ENCODE measurements at places on chromosomes 16 and 17.

GRCh38 chr16:11624205-11624604 is 37.5 kb upstream of the LITAF start:
- DNase-seq, result no peak

DNA sequence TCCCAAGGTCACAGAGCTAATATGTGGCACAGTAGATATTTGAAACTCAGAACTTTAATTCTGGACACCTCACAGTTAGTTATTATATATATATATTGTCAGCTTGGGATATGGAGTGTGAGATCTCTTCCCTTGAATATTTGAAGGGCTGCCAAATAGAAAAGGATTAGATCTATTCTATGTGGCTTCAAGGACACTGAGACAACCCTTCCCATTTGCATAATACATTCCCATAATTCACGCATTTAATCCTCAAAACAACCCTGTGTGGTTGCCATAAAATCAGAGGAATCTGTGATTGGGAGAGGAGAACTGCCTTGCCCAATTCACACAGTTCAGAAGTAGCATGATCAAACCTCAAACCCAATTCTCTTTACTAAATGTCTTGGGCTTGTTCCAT is 365.8 kb upstream of the DYNLRB2 start:
- no peak for DNase-seq

GRCh38 chr17:63702721-63703015 is 2.7 kb upstream of the LIMD2 start:
- DNase-seq, result no peak

GRCh38 chr16:53415504-53415903 is 18.8 kb upstream of the RBL2 start:
- DNase-seq, result no peak

DNA sequence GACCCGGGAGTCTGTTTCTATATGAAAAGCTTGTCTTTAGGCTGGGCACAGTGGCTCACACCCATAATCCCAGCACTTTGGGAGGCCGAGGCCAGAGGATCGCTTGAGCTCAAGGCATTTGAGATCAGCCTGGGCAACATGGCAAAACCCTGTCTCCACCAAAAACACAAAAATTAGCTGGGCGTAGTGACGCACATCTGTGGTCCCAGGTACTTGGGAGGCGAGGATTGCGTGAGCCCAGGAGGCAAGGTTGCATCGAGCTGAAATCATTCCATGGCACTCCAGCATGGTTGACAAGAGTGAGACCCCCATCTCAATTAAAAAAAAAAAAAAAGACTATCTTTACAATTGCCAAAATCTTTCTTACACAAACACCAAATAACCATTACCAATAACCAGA is 22.7 kb upstream of the RFFL start:
- no peak for DNase-seq

GRCh38 chr17:869567-870525 is 87.7 kb downstream of the MRM3 start:
- no peak for DNase-seq

- DNase-seq, result no peak
Observed at GRCh38 chr16:67897231-67897630, 4.2 kb downstream of the PSKH1 start.

DNA sequence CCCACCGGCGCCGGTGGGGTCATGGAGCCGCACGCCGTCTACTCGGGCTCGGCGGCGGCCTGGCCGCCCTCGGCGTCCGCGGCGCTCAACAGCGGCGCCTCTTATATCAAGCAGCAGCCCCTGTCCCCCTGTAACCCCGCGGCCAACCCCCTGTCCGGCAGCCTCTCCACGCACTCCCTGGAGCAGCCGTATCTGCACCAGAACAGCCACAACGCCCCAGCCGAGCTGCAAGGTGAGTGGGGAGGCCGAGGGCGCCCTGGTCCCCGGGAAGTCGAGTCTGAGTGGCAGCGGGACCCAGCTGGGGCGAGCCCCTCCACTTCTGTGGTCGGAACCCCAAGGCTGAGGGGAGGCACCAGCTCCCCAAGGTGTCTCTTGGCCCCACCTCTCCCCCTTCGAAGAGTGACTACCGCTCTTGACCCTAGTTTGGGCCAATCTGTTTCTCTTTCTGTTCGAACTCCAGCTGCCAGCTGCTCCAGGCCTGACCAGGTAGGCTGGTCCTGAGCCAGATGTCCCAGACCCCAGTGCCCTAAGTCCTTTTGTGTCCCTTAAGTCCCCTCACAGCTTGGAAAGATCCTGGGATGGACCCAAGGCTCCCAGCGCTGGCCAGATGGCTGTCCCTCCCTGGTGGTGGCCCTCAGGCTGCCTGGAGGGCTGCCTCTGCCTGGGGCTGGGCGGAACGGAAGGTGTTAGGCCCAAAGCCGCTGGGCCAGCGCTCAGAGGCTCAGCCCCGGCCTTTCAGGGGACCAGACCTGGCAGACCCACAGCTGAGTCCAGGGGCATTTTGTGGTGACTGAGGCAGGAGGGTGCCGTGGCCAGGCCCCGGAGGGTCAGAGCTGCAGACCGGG is 1.2 kb downstream of the FOXF1 start:
- no peak for DNase-seq

Data from CD4-positive, alpha-beta T cell treated with Interleukin-6 at 100 ng/mL for 8 hours (primary cell).